Stimulated activated CD8-positive, alpha-beta memory T cell treated with anti-CD3 and anti-CD28 coated beads, Interleukin-15, amount 100 ng/mL, for 48 hours (primary cell): ENCODE measurements at places on chromosomes 13 and 19.

DNA sequence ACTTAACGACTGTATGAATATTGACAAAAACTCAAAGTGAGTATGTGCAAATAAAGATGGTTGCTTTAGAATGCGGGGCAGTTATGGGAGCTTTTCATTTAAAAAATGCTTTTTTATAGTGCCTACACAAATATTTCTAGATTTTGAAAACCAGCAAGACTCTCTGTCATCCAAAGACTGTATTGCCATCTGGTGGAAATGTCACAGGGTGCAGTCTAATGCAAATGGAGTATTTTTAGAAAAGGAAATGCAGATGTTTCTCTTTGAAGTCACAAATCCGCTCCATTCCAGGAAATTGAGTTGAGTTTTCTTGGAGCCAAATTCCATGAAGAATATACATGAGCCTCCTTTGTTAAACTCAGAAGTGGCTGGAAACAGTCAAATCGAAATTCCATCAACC, 2.3 kb upstream of the C1QTNF9B start:
- DNase-seq = no peak

- DNase-seq = no peak
Measured at GRCh38 chr13:43273362-43273761, 250.0 kb downstream of the DNAJC15 start.

DNA sequence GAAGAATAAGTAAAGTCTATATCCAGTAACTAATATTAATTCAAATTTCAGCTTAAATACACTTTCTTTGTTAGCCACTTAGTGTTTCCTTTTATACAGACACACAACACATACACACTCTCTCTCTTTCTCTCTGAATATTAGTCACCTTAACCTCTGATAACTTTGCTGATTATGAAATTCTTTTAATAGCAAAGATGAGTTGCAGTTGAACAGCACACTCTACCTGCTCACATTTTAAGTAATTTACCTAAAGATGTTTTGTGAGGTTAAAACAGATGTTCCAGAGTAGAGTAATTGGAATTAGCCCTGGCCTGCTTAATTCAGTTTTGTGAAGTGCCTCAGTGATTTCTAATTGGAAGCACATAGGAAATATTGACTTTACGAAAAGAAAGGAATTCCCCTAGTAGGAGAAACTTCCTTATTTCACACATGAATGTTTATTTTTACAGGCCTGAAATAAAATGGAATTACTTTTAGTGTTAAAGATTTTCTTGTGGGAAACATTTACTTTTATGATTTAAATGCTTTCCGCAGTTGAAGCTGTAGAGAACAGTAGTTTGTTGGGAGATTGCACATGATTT, 184.3 kb downstream of the MYO16 start:
- DNase-seq = no peak

- DNase-seq = no peak
Measured at GRCh38 chr13:36815062-36815461, 4.0 kb upstream of the RFXAP start.

DNA sequence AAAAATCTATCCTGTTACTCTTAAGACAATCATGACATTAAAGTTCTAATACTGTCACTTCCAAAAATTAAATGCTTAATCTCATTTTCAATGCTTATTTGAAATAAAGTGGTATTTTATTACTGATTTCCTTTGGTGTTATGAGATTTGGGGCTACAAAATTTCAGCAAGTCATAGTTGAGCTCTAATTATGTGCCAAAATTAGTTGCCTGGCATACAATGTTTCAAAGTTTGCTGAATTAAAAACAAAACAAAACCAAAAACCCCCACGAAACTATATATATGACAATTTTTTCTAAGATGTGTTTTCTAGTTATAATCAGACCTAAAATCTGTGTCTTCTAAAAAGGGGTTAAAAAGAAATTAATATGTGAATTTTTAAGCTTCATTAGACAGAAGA, 62.2 kb downstream of the KCNRG start:
- no peak for DNase-seq
